ENCODE measurements at places on chromosomes 6 and 20. TPM values are rescaled to one million over a fixed set of nuclear protein-coding genes. Genes with fewer than 3 reads are reported as not detected.

Gene GPR6
- not detected for total RNA-seq

Gene DOK5
- total RNA-seq, result not detected

Gene POPDC3
- total RNA-seq, result 10.9 TPM

Gene TFAP2D
- total RNA-seq, result not detected

Gene SH3BGRL2
- total RNA-seq, result 12.2 TPM

Gene SNAP25
- not detected for total RNA-seq

Gene FAM120B
- total RNA-seq, result 22.1 TPM

Gene ADGRF5
- not detected for total RNA-seq

Gene SRMS
- total RNA-seq, result 0.34 TPM

Gene TMEM74B
- 0.36 TPM for total RNA-seq

Gene LCA5
- total RNA-seq, result 3.8 TPM

Gene RCAN2
- total RNA-seq, result under 0.01 TPM

Gene GPLD1
- under 0.01 TPM for total RNA-seq

Gene C20orf141
- total RNA-seq, result not detected

Gene FAM83D
- 0.78 TPM for total RNA-seq

Gene RBM38
- 13.2 TPM for total RNA-seq

Gene MDFI
- total RNA-seq, result 67.1 TPM

Gene TNNC2
- not detected for total RNA-seq

Gene SLC22A16
- total RNA-seq, result not detected

Gene DEFB132
- not detected for total RNA-seq

Gene MRS2
- 32.4 TPM for total RNA-seq

Gene SYCP2L
- 2.4 TPM for total RNA-seq

Gene SGK2
- total RNA-seq, result 0.93 TPM

Gene UBD
- total RNA-seq, result not detected

Gene COL21A1
- total RNA-seq, result 9.9 TPM

Gene CPXM1
- not detected for total RNA-seq

Gene SAMD10
- total RNA-seq, result 4.8 TPM

Gene COL19A1
- total RNA-seq, result not detected

Gene EGFL8
- total RNA-seq, result 1.3 TPM

Gene CDH4
- total RNA-seq, result 8.9 TPM

Gene SIRPA
- total RNA-seq, result 8.5 TPM

Gene VWA7
- 1.00 TPM for total RNA-seq

Gene SLC35F1
- under 0.01 TPM for total RNA-seq

Gene AKAP7
- total RNA-seq, result 2.7 TPM

Gene SLC22A23
- 69.1 TPM for total RNA-seq

Gene OTOR
- total RNA-seq, result not detected

Gene SLC13A3
- 3.3 TPM for total RNA-seq

Gene CLVS2
- total RNA-seq, result not detected

Gene FILIP1
- total RNA-seq, result under 0.01 TPM
